ENCODE measurements at places on chromosomes 4 and X. TPM values are rescaled to one million over a fixed set of nuclear protein-coding genes. Genes with fewer than 3 reads are reported as not detected.
A peak's percentile ranks its signal among the peaks of the same experiment; 100 is the strongest.

CENPVL2 gene
- total RNA-seq: not detected

DNA sequence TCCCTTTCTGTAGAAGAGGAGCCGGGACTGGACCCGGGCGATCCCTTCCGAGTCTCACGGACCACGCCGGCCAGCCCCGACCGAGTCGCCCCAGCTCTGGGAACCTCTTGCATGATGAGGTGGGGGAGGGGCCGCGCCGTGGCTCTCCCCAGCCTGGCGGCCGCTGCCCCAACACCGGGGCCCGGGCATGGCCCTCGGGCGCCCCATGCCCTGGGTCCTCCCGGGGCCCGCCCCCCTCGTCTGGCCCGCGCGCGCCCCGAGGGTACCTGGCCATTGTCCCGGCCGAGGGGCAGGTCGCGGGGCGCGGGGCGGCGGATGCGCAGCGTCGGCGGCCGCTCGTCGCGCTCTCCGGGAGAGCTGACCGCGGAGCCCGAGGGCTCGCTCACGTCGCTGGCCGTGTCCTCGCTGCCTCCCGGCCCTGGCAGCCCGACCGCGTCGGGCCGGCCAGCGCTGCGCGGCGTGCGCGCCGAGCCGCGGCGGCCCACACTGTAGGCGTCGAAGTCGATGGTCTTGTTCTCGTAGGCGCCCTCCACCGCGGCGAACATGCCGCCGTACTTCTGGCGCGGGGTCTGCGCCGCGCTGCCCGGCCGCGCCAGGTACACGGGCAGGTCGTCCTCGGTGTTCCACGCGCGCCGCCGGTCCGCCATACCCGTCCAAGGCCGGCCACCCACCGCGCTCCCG is 423 bp downstream of the CRMP1 start:
- no peak for DNase-seq

GCNA gene
- total RNA-seq: 0.78 TPM

- DNase-seq: no peak
Observed at GRCh38 chrX:15790769-15791290, 546 bp downstream of the ZRSR2 start.

GRCh38 chrX:327660-328126 is 9.1 kb upstream of the GTPBP6 start:
- DNase-seq: no peak

SCD5 gene
- 4.6 TPM for total RNA-seq

DNA sequence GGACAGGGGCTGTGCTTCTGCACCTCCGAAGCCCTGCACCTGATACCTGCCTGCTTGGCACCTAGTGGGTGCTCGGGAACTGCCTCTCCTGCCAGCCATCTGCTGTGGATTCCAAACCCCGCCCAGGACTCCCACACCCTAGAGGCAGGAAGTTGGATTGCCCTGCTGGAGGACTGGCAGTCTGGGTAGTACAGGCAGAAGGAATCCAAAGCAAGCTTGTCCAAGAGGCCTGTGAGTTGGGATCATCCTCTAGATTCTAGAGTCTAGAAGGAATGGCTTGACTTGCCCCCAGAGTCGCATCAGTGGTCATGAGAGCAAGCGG is 64.6 kb upstream of the MTM1 start:
- peak; percentile 71 for DNase-seq

GRCh38 chrX:138026211-138026610 is 460.3 kb downstream of the ZIC3 start:
- DNase-seq: no peak

GRCh38 chr4:142407596-142407995 is 438.5 kb downstream of the INPP4B start:
- DNase-seq: no peak

- DNase-seq: no peak
Observed at GRCh38 chr4:55021214-55021613, 104.2 kb downstream of the KDR start.

DNA sequence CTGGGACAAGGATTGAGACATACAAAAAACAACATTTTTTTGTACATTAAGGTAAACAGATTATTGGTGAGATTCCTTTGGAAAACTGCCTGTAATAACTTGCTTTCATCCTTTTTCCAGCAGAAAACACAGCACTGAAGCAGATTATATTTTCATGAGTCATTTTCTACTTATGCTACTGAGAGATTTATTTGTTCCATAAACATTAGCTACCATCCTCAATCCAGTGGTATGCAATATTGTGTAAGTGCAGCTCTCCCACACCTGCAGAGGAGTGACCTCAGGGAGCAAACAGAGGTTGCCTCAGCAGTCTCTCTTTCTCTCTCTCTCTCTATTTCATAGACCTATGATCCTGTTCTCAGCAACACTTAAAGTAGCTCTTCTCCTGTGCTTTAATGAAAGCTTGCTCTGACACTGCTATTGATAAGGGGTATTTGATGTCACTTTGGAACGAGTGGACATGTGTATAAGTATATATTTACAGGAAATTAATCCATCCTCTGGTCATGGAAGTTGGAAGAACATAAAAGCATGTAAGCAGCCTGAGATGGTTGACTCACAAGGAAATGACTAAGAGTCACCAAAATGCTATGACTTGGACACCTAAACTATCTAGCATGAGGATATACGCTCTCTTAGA is 163.7 kb upstream of the SPANXC start:
- DNase-seq: no peak

- DNase-seq: no peak
Observed at GRCh38 chr4:53575552-53575951, 15.7 kb downstream of the LNX1 start.

- DNase-seq: no peak
Observed at GRCh38 chrX:24877288-24877664, 138.5 kb downstream of the ARX start.

- DNase-seq: peak; percentile 87
Observed at GRCh38 chrX:1453951-1454785, 1.5 kb upstream of the ASMTL start.

KLHL34 gene
- 0.44 TPM for total RNA-seq

GRCh38 chrX:45070116-45071007 is 130.3 kb downstream of the DIPK2B start:
- DNase-seq: no peak

All from lower leg skin (tissue), 4 donors.